ENCODE measurements at places on chromosomes 2 and 18. TPM values are rescaled to one million over a fixed set of nuclear protein-coding genes. Genes with fewer than 3 reads are reported as not detected.
A peak's percentile ranks its signal among the peaks of the same experiment; 100 is the strongest.

SERPINB12 gene
- not detected for total RNA-seq

DNA sequence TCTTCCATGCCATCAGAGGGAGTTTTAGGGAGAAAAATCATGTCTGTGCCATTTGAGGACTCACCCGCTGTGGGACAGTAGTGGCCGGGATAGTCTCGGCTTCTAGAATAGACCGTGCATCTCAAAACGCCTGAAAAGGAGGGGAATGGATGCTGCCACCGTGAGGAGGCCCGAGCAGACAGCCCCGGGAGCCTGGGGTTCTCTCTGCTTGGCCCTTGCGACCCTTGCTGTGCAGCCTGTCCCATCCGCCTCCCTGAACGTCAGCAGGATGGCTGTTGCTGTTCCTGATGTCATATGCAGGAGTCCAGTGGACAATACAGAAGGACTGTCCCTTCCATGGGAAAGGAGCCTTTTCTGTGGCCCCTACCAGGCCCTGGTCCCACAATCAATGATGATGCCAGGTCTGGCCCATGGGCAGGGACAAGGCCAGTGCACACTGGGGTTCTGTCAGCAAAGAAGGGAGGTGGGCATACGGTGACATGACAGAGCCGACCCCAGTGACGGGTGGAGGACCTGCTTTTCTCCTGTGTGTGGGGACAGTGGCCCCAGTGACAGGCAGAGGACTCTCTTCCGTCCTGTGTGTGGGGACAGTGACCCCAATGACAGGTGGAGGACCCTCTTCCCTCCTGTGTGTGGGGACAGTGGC, 58.8 kb downstream of the ACKR3 start:
- no peak overlapping the region for H3K27ac ChIP-seq
- peak; percentile 50 for DNase-seq
- H3K27me3 ChIP-seq = no peaks in the 10 kb centered on the region
- no peaks in the 10 kb centered on the region for H3K36me3 ChIP-seq
- no peaks in the 10 kb centered on the region for H3K4me1 ChIP-seq
- no peak overlapping the region for H3K4me3 ChIP-seq

DPP4 gene
- total RNA-seq = 3.5 TPM

ANKAR gene
- total RNA-seq = 27.2 TPM

DNA sequence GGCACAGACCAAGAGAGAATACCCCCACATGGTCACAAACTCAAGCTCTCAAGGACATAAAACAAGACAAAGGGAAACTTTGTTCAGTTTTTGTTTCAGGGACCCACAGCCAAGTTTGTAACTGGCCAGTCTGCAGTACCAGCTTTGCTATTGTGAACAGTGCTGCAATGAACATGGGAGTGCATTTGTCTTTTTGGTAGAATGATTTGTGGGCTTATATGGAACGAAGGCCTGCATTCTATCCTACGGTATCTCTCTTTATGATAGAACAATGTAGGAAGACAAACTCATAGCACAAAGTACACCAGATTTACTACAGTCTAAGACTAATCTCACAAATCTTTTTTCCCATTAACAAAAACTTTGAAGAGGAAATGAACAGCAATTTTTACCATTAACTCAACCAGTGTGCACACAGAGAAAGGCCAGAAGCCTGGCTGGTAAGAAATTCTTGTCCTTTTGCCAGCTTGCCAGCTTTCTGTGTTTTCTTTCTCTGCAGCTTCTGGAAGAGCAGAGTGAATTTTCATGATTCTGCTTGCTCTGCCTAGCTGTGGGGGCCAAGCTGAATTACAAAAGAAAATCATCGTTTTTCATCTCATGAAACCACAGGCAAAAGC, 37.1 kb upstream of the FEZ2 start:
- no peak for DNase-seq
- no peaks in the 10 kb centered on the region for H3K36me3 ChIP-seq
- peaks cover 3% of the 10 kb centered on the region for H3K4me1 ChIP-seq
- H3K27ac ChIP-seq = peak overlapping the region; percentile 36

DNA sequence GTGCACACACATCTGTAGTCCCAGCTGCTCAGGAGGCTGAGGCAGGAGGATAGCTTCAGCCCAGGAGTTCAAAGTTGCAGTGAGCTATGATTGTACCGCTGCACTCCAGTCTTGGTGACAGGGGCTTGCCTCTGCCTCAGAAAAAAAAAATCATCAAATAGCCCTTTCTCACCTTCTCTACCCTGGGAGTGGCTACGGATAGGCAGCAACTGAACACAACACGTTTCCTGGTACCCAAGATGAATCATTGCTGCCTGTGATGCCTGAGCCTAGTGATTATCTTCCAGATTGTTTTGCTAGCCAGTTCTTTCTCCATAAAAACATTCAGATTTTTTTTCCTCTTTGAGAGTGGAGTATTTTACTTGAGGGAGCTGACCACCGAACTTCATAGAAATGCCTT, 13.5 kb downstream of the INPP4A start:
- peaks cover 3% of the 10 kb centered on the region for H3K4me1 ChIP-seq
- no peak overlapping the region for H3K4me3 ChIP-seq
- H3K27me3 ChIP-seq = no peaks in the 10 kb centered on the region
- H3K27ac ChIP-seq = no peak overlapping the region
- H3K36me3 ChIP-seq = no peaks in the 10 kb centered on the region

GRCh38 chr18:71807586-71807985, 736.6 kb downstream of the CBLN2 start:
- no peak overlapping the region for H3K27ac ChIP-seq
- no peaks in the 10 kb centered on the region for H3K4me1 ChIP-seq
- H3K4me3 ChIP-seq = no peak overlapping the region

TRAK2 gene
- 84.7 TPM for total RNA-seq

GRCh38 chr2:128260239-128261138, 58.2 kb downstream of the HS6ST1 start:
- no peaks in the 10 kb centered on the region for H3K36me3 ChIP-seq
- peak; percentile 90 for DNase-seq
- no peaks in the 10 kb centered on the region for H3K27me3 ChIP-seq
- peak overlapping the region; percentile 35 for H3K27ac ChIP-seq

DNA sequence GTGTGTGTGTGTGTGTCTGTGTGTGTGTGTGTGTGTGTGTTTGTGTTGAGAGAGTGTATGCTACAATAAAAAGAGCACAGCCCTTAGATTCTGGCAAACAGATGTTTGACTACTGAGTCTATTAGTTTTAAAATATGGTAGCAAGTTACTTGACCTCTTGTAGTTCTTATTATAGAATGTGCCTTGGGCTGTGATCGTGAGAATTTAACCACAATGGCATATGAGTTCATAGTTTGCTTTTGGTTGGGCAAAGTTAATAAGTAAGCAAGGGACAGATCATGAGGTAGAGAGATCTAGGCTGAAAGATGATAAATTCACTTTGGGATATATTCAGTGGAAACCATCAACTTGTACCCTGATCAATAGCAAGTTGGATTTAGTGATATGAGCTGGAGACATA, 334.3 kb upstream of the VWC2L start:
- DNase-seq = no peak
- no peak overlapping the region for H3K27ac ChIP-seq
- H3K27me3 ChIP-seq = no peaks in the 10 kb centered on the region
- H3K4me1 ChIP-seq = no peaks in the 10 kb centered on the region
- H3K4me3 ChIP-seq = no peak overlapping the region

ARID5A gene
- total RNA-seq = 107 TPM

DNA sequence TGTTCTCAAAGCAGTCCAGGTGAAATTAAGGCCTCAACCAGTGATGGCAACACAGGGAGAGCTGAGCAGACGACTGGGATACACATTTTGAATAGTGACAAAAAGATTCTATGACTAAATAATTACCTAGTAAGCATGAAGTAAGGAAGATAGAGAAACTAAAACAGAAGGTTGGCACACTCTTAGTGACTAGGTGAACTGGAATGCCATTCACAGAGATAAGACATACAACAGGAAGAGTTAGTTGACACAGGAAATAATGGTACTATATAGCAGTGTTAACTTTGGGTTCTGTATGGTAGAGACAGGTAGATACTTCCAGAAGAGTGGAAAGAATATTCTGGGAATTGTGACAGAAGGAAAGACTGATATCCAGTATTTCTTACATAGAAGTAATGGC, 181.8 kb upstream of the NT5C1B start:
- H3K36me3 ChIP-seq = no peaks in the 10 kb centered on the region
- H3K27me3 ChIP-seq = no peaks in the 10 kb centered on the region
- no peak overlapping the region for H3K27ac ChIP-seq

GRCh38 chr2:96484091-96484490, 21.1 kb downstream of the NEURL3 start:
- no peaks in the 10 kb centered on the region for H3K4me1 ChIP-seq
- H3K27ac ChIP-seq = no peak overlapping the region
- H3K4me3 ChIP-seq = no peak overlapping the region
- H3K27me3 ChIP-seq = no peaks in the 10 kb centered on the region

GRCh38 chr2:74925361-74925786, 33.1 kb upstream of the POLE4 start:
- H3K4me3 ChIP-seq = no peak overlapping the region
- H3K36me3 ChIP-seq = no peaks in the 10 kb centered on the region
- no peaks in the 10 kb centered on the region for H3K4me1 ChIP-seq
- no peak overlapping the region for H3K27ac ChIP-seq
- no peak for DNase-seq

GRHL1 gene
- total RNA-seq = 1.6 TPM

AGXT gene
- not detected for total RNA-seq

DNA sequence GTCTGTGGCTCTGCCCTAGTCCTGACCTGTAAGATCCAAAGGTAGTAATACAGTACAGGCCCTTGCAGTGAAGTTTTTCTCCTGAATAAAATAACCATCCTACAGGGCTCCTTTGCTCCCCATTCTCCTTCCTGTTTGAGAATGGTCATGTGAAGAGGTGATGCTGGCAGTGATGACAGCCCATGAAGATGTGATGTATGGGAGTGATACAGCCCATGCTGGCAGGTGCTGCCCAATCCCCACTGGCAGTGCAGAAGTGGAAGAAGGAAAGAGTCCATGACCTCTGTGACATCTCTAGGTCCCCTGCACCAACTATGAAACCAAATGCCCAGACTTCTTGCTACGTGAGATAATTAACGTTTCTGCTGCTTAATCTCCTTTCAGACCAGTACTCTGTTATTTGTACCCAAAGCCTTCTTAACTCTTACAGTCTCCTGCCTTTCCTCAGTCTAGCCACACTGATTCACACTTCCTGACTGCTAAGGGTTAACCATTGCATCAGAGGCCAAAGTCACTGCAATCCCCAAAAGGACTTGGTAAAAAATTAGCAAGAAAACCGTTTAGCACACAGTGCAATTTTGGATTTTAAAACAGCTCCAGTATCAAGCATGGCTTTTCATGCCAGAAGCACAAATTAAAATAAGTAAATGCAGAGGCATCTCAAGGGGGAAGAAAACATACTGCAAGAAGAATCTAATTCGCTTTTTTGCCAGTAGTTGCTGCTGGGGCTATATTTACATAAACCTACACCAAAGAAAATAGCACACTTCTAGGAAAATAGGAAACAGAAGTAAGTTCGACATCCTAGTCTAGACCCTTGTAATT, 98.0 kb downstream of the STK39 start:
- H3K27ac ChIP-seq = no peak overlapping the region
- no peak overlapping the region for H3K4me3 ChIP-seq
- H3K4me1 ChIP-seq = no peaks in the 10 kb centered on the region

DNA sequence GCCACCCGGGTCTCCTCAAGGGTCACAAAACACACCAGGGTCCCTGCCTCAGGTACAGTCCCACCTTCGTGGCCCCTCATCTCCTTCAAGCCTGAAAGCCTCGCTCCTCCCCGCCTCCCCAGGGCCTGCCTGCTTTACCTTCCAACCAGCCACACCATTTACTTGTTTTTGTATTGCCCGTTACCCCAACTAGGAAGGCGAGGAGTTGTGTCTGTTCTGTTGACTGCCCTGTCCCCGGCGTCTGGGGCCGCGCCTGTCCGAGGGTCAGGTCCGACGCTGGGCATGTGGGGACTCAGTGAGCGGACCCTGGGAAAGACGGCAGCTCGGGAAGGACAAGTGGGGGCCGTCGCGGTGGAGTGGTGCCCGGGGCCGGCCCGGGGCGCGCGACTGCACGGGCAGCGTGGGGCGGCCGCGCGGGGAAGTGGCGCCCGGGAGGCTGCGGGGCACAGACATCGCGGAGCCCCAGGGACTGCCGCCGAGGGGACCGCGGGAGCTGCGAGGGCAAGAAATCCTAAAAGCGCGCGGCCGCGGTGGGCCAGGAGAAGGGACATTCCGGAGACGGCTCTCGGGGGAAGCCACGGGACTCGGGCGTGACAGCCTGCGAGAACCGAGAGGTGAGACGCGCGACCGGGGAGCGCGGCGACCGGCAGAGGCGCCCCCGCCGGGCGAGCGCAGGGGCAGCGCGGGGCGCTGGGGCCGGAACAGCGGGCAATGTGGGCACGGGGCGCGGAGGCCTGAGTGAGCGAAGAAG, 797 bp upstream of the GRHL1 start:
- H3K27me3 ChIP-seq = no peaks in the 10 kb centered on the region
- DNase-seq = peak; percentile 89
- no peaks in the 10 kb centered on the region for H3K4me1 ChIP-seq
- H3K27ac ChIP-seq = no peak overlapping the region
- no peaks in the 10 kb centered on the region for H3K36me3 ChIP-seq

DNA sequence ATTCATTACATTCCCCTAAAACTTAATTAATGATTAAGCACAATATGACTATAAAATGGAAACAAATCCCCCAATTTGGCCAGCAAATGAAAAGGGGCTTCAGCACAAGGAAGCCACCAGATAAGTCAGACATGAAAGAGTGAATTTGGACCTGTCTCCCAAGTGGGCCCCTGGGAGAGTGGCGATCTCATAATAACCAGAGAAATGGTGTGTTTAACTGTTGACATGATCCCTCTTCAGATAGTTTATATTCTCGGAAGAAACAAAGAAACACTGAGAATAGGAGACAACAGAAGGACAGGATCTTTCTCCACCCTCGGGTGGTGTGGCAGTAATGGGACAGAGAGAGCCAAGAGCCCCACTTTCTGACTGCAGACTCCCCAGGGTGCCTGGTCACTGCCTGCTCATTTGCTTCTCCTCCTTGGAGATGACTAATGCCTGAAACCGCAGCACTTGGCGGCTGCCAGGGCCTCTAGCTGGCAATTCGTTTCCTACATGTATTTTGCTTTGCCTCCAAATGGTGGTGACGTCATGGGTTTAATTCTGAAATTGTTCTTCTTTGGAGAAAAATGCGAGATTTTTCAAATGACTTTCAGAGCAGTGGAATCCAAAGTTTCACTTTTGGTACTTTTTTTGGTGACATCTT, 46.4 kb upstream of the SPP2 start:
- no peak overlapping the region for H3K4me3 ChIP-seq
- no peaks in the 10 kb centered on the region for H3K36me3 ChIP-seq
- H3K27me3 ChIP-seq = no peaks in the 10 kb centered on the region
- no peaks in the 10 kb centered on the region for H3K4me1 ChIP-seq

DNA sequence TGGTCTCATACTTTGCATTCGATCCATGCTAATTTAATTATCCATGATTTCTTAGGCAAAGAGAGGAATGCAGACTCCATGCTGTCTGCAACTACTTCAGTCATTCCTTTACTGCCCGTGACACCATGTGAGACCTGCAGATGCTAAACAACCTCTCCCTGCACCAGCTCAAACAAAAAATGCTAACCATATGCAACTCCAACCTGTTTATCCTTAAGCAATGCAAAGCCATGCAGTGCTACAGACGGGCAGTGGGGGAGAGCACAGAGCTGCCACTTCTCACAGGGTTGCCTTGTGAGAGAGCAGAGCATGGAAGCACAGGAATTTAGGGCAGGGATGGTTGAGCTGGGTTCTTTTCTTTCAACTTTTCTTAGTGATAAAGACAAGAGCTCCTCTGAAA, 74.9 kb upstream of the KLHL14 start:
- no peaks in the 10 kb centered on the region for H3K36me3 ChIP-seq
- H3K4me3 ChIP-seq = no peak overlapping the region
- no peaks in the 10 kb centered on the region for H3K27me3 ChIP-seq
- no peaks in the 10 kb centered on the region for H3K4me1 ChIP-seq

CDK15 gene
- 3.9 TPM for total RNA-seq

EFR3B gene
- total RNA-seq = 1.3 TPM

CNDP1 gene
- 0.49 TPM for total RNA-seq

GRCh38 chr2:71939588-71940535, 207.8 kb downstream of the CYP26B1 start:
- H3K4me3 ChIP-seq = no peak overlapping the region
- no peaks in the 10 kb centered on the region for H3K36me3 ChIP-seq
- DNase-seq = peak; percentile 60

All from aorta (tissue), 5 donors.